ENCODE measurements at places on chromosomes 3 and 15.

GRCh38 chr15:88703533-88703932 lies 64.7 kb downstream of the ISG20 start:
- no peak for DNase-seq

- peak; percentile 90 for DNase-seq
Measured at GRCh38 chr15:74127255-74127953, 3.0 kb upstream of the ISLR2 start.

DNA sequence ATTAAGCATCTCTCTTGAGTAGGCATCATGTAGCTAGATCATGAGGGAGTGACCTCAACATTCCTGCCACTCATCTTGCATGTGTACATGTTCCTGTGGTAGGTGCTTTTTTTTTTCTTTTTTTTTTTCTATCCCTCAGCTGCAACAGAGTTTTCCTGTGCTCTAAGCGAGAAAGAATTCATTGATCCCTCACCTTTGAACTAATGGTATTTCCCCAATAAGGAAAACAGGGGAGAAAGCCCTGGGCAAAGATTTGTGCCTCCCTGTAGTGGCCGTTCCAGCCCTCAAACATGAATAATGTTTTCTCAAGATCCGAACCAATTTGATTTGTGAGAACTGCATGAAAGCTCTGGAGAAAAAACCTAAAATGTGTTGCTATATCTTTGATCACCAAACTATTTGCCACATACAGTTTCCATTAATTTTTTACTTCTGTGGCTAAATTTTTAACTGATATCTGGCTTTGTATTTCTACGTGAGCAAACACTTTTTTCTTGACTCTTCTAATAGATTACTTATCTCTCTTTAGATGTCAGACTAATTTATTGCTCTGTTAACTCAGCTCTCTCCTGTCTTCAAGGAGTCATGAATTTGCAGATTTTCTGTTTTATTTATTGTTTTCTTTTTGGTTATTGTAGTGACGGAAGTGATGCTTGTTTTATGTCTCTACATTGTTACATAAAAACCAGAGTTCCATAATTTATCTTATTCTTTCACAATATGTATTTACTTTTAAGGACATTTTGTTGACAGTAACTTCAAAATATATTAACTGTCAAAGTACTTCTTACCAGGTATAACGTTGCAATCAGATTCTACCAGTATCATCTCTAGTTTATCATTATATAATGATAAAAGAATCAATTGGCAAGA lies 1396.5 kb downstream of the OTOL1 start:
- DNase-seq: no peak

GRCh38 chr3:177196456-177197040 lies 734 bp downstream of the TBL1XR1 start:
- no peak for DNase-seq

- DNase-seq: no peak
Measured at GRCh38 chr3:72143322-72143721, 358.4 kb upstream of the PROK2 start.

GRCh38 chr15:82950746-82951370 lies 1.7 kb downstream of the HOMER2 start:
- DNase-seq: no peak

DNA sequence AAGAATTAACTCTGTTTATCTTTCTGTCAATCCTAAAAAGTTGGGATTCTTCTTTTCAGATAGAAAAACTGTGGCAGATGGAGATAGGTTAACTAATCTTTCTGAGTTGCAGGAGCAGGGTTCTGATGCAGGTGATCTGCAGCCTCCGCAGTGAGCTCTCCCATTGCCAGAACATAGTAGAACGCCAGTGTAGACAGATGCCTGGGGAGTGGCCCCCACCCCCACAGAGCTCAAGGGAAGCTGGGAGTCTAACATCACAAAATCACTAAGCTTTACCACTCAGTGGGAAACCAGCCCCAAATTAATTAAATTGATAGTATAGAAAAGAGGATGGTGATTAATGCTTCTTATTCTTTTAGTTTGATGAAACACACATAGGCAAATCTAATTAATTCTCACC lies 295.0 kb upstream of the ATP10A start:
- DNase-seq: no peak

DNA sequence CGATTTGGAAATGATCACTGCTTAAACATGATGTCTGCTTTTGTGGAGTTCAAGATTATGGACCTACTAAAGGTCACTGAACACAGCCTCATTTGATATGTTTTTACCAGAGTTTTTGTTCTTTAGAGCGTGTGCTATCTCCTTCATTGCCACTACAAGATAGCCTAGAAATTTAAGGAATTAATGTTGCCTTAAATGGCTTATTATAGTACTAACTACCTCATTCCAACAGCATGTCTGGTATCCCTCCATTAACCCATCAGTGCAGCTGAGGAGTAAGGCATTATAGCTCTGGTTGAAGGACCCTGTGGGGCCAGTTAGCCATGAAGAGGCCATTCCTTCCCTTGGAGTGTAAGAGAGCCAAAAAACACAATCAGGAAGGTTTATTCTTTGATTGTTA lies 2.3 kb upstream of the FAM43A start:
- no peak for DNase-seq

DNA sequence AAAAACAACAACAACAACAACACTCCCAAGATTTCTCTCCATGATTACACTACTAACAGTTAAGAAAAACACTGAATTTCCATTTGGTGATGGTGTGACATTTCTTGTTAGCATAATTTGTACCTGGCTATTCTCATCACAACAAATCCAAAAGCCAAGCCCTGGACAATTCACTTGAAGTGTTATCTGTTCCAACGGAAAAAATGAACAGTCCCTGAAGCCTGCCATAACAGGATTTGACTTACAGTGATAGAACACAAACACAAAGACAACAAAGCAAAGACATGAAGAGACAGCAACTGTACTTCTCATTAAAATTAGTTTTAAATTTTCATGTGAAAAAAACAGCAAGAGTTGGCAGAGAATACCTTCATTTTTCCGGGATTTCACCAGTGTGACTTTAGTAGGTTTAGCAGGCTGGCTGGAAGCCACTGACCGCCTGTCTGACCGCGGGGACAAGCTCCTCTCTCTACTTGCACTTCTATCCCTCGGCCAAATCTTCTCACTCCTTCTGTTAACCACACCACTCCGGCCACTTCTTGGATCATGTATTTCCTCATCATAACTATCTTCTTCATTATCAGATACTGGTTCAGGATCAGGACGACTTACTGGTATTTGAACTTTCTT lies 56.3 kb downstream of the TJP1 start:
- DNase-seq: no peak

GRCh38 chr3:4979428-4980228 lies at the start of gene BHLHE40:
TSS of gene BHLHE40 (plus strand) at chr3:4979437. CDS start at chr3:4979719, 282 bp downstream.
- DNase-seq: no peak

DNA sequence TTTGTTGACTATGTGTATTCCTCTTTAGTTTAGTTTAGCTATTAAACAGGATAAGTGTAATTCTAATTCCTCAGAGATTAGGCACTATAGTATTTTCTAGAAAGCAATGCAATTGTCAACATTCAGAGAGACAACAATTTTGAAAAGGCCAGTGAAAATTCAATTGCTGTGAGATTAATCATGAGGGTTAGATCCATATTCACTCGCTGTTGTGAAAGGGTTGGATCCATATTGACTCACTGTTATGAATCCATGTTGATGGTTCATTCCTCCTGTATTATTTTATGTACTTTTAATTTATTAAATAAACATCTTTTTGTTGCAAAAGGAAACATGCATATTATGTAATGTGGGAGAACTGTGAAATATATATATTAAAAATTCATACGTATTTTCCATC lies 641 bp downstream of the TRAT1 start:
- DNase-seq: no peak

DNA sequence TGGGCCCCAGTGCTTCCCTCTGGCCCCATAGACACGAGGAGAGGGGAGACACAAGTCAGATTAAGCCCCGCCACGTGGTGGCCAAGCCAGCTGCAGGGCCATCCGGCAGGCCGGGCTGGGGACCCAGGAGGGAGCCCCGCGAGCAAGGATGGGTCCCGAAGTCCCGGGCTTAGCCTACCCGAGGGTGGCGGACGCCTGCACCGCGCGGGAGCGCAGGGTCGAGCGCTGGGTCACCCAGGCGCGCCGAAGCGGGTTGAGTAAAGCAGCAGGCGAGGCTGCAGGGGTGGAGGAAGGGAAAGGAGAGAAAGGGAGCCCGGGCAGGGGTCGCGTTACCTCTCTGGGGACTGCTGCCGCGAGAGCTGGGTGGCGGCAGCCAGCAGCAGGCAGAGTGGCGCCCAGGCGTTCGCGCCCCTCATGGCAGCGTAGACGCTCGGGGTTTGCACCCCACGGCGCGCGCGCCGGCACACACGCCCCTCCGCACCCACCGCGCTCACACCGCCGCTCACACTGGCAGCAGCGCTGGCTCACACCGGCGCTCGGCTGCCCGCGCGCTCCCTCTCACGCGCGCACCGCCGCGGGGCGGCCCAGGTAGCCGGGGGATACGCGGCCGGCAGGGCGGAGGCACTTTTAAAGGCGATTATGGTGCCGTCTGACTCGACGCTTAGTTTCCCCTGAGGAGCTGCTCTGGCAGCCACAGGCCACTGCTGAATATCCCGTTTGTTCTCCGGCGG lies at the start of gene PCOLCE2:
Gene PCOLCE2, minus strand, starts transcription at position 603 of the 731 bp plus-strand sequence. Its CDS starts 187 bp downstream, at position 416.
- no peak for DNase-seq

DNA sequence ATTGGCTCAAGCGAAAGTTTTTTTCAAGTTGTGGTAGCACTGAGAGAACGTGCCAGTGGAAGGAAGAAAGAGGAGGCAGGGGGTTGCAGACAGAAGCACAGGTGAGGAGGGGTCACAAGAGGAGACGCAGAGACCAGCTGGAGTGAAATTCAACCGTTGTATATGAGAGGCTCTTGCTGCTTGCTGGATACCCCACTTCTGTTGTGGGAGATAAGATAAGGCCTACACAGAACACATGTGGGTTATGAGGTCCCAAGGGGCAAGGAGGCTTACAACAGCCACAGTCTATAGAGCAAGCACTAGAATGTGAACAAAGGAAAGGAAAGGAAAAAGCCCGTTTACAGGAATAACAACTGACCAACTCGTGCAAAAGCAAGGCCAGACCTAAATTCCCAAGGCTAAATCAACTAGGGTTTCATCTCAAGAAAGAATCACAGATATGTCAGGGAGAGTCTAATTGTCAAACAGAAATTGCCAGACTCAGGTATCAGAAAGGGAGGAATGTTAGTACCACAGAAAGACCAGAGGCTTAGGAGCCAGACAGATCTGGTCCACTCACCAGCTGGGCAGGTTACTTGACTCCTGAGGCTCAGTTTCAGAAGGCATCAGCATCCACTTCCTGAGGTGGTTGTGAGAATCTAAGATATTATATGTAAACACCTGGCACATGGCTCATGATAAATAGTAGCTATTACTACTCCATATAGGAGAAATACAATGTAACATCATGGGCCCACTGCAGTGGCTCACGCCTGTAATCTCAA lies 60.9 kb downstream of the MSL2 start:
- DNase-seq: no peak

DNA sequence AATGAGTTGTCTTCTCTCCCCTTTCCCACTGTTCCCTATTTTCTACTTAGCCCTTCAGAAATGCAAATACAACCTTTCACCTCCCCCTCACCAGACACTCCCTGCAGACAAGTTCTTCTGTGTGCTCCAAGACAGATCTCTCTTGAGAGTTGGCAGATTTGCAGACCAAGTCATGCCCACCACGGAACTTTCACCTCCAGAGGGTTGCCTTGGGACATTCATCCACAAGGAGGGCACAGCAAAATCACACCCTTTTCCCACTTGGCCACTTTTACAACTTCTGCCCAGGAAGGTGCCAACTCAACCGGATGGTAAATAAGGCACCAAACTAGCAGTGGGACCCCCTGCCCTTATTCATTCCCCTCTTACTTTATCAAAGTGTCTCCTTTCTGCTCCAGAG lies 53.5 kb downstream of the SLC30A4 start:
- DNase-seq: no peak

DNA sequence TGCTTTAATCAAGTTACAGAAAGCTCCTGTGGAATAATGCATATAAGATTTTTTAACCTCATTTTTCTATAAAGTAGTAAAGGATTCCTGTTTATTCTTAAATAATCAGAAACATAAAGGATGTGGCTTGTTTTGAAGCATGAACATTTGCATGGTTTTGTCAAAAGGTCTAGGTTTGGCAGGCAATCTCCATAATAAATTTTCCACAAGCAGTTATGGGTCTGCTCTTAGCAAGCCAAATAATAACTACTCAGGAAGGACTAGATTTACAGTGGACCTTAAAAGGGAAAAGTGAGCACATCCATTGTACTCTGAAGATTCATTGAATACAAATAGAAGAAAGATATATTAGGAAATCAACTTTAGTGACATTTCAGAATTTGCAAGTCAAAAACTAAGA lies 407.3 kb upstream of the CBLB start:
- no peak for DNase-seq

- DNase-seq: no peak
Measured at GRCh38 chr3:18724456-18724855, 299.3 kb upstream of the SATB1 start.

- DNase-seq: no peak
Measured at GRCh38 chr3:7275396-7275795, 414.5 kb downstream of the GRM7 start.

DNA sequence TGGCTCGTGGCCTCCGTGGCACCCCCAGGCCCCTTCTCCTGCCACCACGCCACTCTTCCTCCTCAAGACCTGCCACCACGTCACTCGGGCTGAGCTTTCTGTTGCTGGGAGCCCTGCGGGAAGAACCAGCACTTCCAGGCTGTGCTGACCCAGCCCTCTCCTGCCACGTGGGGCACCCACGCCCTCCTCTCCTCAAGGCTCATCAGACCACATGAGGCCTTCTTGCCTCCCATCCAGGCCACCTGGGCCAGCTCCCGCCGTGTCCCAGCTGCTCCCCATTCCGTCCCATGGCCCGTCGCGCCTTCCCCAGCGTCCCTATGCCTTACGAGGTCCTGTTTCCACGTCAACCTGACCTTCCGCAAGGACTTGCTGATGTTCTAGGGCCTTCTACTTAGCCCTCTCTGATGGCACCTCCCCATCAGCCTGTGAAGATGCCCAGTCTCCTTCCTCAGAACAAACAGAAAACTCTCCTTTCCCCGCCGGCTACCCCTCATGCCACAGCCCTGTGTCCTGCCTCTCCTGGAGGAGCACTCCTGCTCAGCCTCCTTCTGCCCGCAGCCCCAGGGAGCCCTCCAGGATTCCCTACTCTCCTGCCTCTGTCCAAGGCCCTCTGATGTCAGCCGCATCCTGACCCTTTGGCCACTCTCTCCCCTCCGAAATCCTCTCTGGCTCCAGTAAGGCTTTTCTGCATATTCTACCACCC lies 71.1 kb upstream of the BLM start:
- no peak for DNase-seq
